ENCODE measurements at places on chromosomes 1 and 21.

DNA sequence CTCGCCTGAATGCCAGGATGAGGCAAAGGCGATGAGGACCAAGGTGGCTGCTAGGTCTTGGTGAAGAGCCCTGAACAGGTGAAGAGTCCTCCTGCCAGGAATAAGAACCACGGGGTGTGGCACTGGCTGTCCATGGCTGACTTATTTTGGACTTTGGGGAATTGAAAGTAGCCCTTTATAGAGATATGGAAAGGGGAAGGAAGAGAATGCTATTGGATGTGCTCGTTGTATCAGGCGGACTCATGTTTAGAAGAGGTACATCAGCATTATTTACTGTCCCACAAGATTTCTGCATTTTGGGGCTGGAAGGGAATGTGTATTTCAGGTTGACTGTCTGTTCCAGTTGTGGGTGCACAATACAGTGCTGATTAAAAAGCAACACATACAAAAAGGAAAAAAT lies 465.8 kb downstream of the DSCAM start:
- DNase-seq = no peak

GRCh38 chr1:225447650-225448089 lies 19.8 kb upstream of the LBR start:
- no peak for DNase-seq

DNA sequence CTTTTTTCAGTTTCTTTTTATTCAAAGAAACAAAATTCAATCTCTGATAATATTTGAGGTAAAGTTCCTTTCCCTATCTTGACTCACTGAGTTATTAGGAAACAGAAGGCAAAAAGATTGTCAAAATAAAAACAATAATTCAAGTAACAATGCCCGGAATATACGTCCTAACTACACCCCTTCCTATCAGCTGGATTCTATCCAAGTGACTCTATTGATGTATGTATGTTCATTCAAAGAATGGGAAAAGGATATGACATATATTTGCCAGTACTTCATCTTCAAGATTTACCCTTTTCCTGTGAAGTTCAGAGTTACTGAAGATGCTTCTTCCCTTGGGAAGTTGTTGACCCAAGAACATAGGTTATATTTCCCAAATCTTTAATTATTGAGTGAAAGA lies 13.7 kb downstream of the SPRTN start:
- no peak for DNase-seq

- no peak for DNase-seq
These were observed 498.5 kb downstream of the NUF2 start for GRCh38 chr1:163820226-163820625.

DNA sequence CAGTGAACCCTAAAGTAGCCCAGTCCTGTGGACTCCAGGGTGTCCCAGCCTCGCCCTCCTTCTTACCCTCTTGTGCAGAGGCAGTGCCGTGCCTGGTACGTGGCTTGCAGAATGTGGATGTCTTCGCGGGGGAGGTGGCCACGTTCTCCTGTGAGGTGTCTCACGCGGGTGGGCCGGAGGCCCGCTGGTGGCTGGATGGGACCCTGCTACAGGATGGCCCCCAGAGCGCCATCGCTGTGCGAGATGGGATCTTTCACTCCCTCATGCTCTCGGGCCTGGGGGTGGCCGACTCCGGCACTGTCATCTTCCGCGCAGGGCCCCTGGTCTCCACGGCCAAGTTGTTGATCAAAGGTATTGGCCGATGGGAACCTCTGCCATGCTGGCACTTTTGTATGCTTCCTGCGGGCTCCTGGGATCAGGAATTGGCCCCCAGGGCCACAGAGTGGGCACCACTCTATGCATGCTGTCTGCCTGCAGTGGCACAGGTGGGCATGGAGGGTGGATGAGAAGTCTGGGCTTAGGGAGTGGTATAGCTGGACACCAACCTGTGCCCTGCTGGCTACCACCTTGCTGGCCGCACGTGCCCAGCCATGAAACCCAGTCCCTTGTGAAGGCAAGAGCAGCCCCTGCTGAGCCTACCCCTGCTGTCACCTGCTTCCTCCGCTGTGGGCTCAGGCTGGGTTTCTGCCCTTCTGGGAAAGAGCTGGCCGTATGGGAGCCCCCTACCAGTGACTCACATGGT lies 92.9 kb downstream of the TRIM11 start:
- DNase-seq = no peak

- DNase-seq = no peak
These were observed 11.6 kb downstream of the TTLL10 start for GRCh38 chr1:1185101-1185765.

- DNase-seq = peak; percentile 90
These were observed 659.9 kb upstream of the RGS18 start for GRCh38 chr1:191498318-191498717.

- DNase-seq = peak; percentile 82
These were observed 42.5 kb upstream of the IL10 start for GRCh38 chr1:206814716-206815341.

DNA sequence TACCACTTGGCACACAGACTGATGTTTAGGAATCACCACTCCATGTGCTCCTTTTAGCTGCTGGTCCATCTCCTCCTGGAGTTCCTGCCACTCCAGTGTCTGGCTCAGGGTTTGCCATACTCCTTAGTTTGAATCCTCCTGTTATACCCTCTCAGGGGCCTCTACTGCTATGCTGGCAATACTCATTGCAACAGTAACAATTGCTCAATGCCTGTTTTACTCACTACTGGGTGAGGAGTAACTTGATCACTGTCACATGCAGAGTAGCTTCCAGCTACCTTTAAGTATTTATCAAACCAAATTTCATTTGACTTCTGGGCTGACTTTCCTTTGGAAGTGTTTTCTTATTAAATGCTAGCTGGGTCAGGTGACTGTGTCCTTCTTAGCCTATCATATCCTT lies 107.2 kb upstream of the WLS start:
- peak; percentile 77 for DNase-seq

DNA sequence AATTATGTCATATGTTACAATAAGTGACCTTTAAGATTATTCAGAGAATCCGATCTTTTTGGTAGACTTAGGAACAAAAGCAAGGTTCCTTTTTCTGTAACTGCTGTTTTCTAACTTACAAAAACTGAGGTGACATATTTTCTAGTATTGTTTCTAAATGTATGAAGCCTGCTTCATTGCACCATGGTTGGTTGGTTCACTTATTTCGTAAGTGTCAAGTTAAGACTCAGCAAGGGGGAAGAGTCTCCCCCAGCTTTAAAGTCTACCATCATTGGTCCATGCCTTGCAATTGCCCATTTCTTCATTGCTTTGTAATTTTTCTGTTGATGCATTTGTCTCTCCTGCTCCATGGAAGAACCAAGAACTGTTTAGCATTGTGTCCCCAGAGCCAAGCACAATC lies 136.9 kb downstream of the DISC1 start:
- no peak for DNase-seq

DNA sequence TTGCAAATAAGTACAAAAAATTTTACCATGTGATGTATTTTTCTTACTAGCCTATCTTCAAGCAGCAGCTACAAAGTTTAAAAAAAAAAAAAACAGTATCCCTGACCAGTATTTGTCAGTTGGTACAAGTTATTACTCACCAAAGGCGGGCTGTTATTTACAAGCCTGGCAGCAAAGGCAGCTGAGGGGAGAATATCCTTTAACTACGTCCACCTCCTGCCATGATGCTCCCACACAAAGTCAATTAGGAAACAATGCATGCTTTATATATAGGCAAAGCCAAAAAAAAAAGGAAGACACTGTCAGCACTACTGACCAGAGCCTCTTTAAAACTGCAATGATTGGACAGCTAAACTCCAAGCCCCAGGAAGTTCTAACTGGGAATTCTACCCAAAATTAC lies 13.7 kb downstream of the PSMA5 start:
- DNase-seq = no peak

DNA sequence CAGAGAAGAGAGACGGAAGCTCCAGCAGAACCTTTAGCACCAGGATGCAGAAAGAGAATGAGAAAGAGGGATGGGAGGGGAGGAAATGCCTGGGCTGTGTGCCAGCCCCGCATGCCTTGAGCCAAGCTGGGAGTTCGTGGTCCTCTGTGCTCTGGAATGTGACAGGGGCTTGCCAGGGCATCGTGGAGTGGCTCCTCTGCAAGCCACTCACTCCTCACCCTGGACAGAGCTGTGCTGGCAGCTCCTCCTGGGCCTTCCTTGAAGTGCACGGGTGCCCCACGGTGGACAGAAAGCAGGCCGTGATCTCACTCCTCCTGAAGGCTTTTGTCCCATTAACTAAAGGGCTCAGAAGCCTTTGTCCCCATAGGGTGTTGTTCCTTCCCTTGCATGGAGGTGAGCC lies 34.8 kb upstream of the PRELP start:
- peak; percentile 30 for DNase-seq

GRCh38 chr1:12189328-12189682 lies 22.5 kb downstream of the TNFRSF1B start:
- no peak for DNase-seq

GRCh38 chr21:38691631-38692030 lies 114.1 kb upstream of the ETS2 start:
- no peak for DNase-seq

GRCh38 chr1:14437417-14437918 lies 161.0 kb upstream of the KAZN start:
- no peak for DNase-seq

GRCh38 chr1:33468967-33469366 lies 3.5 kb upstream of the ZSCAN20 start:
- no peak for DNase-seq

GRCh38 chr1:230407351-230407750 lies 18.8 kb downstream of the PGBD5 start:
- no peak for DNase-seq
